ENCODE measurements at places on chromosomes 1 and 21.

DNA sequence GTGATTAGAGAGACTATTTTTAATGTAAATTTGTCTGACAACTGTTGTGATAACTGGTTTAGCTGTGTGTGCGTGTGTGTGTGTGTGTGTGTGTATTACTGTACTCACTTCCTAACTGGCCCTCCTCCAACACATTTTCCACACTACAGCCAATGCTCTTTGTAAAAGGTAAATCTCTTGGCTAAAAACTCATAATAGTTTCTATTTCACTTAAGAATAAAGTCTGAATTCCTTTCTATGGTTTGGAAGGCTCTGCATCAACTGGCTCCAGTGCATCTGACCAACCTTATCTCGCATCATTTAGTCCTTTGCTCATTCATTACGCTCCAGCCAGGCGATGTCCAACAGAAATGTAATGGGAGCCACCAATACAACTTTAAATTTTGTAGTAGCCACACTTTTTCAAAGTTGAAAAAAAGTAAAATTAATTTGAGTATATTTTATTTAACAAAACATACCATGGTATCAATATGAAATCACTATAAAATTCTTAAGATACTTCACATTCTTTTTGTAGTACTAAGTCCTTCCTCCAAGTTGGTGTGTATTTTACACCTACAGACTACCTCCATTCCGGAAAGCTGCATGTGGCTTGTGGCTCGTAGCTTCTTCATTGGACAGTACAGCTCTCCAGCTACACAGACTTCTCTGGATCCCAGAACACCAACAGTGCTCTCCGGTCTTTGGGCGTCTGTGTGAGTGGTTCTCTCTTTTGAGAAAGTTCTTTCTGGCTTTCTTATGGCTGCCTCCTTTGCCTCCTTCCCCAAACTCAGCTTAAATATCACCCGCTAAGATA is 68.9 kb downstream of the NRIP1 start:
- no peak for DNase-seq

DNA sequence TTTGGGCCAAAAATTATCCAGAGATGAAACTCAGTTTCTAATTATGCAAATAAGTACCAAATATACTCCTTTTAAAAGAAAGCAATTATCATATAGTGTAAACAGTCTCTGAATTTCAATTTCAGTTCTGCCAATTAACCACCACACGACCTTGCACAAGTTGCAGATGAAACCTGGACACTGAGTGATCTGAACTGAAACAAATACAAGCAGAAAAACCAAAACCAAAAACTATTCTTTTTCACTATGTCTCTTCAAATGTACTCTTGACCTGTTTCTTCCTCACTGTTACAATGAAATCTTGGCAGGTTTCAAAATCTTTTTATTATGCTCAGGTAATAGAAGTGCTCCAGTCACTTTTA is 79.2 kb downstream of the TYW3 start:
- no peak for DNase-seq

- no peak for DNase-seq
Measured at GRCh38 chr1:60279798-60280197, 206.2 kb upstream of the C1orf87 start.

- no peak for DNase-seq
Measured at GRCh38 chr21:16514316-16514715, 784.5 kb downstream of the USP25 start.

DNA sequence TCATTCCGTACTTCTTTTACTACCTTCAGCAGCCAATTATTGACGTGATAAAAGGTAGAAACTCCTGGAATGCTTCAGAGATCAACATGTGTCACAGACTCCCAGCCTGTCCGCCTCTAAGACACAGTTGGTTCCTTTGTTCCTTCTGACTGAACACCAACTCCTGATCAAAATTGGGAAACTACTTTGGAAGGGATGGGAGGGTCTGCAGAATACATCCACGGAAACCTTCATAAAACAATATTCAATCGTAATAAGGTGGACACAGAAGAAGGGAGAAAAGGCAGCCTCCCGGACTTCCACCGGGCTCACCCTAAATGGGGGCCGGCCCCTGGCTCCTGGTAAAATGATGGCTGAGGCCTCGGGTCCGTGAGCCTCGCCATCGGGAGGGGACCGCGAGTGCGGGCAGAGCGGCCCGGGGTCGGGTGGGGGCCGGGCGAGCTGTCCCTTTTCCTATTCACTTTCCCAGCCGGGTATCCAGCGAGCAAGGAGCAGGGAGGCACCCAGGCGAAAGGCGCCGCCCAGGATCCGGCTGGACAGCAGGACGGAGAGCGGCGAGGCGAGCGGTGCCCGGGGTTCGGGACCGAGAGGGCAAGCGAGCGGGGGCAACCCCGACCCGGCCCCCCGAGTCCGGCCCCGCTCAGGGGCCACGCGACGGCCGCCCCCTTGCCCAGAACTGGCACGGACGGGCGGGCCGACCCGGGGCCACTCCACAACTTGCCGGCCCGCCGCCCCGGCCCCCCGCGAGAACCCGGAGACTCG is 805 bp downstream of the NRIP1 start:
- DNase-seq = no peak

DNA sequence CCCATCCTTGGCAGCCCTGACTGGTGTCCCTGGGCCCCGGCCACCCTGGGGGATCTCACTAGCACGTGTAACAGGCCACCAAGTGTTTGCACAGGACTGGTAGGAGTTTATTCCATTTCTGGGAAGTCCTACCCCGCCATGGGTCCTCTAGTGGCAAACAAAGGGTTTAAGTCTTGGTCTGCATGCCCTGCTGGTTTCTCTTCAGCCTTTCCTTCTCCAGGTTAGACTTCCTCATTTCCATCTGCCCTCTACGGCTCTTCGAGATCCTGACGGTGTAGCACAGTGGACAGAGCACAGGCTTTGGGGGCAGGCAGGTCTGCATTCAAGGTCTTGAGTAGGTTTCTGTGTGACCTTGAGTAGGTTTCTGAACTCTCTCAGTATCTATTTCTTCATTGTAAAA is 2.8 kb downstream of the AGTRAP start:
- no peak for DNase-seq

GRCh38 chr1:166489670-166490436 is 323.1 kb upstream of the FAM78B start:
- DNase-seq = peak; percentile 18
